ENCODE measurements at places on chromosomes 3 and 15.
A peak's percentile ranks its signal among the peaks of the same experiment; 100 is the strongest.

DNA sequence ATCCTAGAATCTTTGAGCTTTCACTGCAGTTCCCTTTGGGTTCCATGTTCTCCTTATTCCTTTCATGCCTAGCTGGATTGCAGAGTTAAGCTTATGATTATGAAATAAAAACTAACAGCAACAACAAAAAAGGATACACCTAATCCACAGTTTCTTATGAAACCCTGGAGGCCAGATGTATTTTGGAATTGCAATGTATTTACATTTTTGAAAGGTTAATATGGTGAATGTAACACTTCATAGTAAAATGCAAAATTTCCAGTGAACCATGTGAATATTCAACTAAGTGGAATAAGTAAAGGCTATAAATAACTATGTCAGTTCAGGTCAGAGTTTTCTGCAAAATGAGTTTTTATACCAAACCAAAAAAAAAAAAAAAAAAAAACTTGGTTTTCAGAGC lies 65.8 kb upstream of the FLNB start:
- H3K36me3 ChIP-seq = no peaks in the 10 kb centered on the region
- no peak overlapping the region for H3K4me3 ChIP-seq
- DNase-seq = no peak
- H3K4me1 ChIP-seq = no peaks in the 10 kb centered on the region
- H3K27me3 ChIP-seq = no peaks in the 10 kb centered on the region
- no peak overlapping the region for H3K27ac ChIP-seq

DNA sequence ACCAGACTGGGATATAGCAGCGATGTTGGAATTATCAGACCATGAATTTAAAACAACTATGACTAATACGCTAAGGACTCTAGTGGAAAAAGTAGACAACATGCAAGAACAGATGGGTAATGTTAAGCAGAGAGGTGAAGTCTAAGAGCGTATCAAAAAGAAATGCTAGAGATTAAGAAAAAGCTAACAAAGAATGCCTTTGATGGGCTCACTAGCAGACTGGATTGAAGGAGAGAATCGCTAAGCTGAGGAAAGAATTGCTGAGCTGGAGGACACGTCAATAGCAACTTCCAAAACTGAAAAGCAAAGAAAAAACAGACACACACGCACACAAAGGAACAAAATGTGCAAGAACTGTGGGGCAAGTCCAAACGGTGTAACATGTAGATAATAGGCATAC lies 20.0 kb upstream of the CMTM6 start:
- no peaks in the 10 kb centered on the region for H3K27me3 ChIP-seq
- no peaks in the 10 kb centered on the region for H3K4me1 ChIP-seq
- no peak for DNase-seq
- H3K4me3 ChIP-seq = no peak overlapping the region
- H3K36me3 ChIP-seq = peaks cover 5% of the 10 kb centered on the region

DNA sequence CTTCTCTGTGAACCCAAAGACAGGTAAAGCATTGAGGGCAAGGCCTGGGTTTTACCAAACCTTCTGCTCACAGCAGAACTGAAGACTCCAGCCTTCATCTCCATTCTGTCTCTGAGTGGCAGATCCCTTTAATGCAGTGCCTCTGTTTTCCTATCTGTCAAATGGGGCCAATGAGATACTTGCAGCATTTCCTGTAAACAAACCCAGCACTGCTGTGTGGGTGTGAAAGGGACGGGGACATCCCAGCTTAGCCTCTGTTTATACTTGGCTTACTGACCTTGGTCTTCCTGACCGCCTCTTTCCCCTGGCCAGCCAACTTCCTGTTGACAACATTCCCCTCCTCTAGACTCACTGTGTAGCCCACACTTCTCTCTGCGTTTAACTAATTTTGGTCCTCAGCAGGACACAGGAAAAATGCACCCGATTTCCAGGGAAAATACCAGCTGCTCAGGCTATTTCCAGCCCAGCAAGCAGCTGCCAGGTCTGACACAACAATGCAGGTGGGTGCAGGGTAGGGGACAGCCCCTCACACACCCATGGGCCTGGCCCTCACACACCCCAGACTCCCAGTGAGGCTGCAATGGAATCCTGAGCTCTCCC lies 105.9 kb upstream of the HERC1 start:
- H3K4me1 ChIP-seq = peaks cover 36% of the 10 kb centered on the region
- DNase-seq = peak; percentile 20
- H3K4me3 ChIP-seq = peak overlapping the region; percentile 46
- H3K27ac ChIP-seq = peak overlapping the region; percentile 69
- H3K27me3 ChIP-seq = no peaks in the 10 kb centered on the region
- no peaks in the 10 kb centered on the region for H3K36me3 ChIP-seq

- no peak for DNase-seq
- peaks cover 30% of the 10 kb centered on the region for H3K4me1 ChIP-seq
- H3K4me3 ChIP-seq = no peak overlapping the region
- H3K36me3 ChIP-seq = no peaks in the 10 kb centered on the region
- no peaks in the 10 kb centered on the region for H3K27me3 ChIP-seq
Observed at GRCh38 chr15:58724466-58724865, 25.0 kb downstream of the ADAM10 start.

DNA sequence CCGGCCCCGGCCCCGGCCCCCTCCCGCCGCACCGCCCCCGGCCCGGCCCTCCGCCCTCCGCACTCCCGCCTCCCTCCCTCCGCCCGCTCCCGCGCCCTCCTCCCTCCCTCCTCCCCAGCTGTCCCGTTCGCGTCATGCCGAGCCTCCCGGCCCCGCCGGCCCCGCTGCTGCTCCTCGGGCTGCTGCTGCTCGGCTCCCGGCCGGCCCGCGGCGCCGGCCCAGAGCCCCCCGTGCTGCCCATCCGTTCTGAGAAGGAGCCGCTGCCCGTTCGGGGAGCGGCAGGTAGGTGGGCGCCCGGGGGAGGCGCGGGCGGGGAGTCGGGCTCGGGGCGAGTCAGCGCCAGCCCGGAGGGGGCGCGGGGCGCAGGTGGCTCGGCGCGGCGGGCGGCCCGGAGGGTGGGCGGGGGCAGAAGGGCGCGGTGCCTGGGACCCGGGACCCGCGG lies 352 bp downstream of the CHRD start:
- no peaks in the 10 kb centered on the region for H3K4me1 ChIP-seq
- no peak overlapping the region for H3K27ac ChIP-seq
- no peak overlapping the region for H3K4me3 ChIP-seq

DNA sequence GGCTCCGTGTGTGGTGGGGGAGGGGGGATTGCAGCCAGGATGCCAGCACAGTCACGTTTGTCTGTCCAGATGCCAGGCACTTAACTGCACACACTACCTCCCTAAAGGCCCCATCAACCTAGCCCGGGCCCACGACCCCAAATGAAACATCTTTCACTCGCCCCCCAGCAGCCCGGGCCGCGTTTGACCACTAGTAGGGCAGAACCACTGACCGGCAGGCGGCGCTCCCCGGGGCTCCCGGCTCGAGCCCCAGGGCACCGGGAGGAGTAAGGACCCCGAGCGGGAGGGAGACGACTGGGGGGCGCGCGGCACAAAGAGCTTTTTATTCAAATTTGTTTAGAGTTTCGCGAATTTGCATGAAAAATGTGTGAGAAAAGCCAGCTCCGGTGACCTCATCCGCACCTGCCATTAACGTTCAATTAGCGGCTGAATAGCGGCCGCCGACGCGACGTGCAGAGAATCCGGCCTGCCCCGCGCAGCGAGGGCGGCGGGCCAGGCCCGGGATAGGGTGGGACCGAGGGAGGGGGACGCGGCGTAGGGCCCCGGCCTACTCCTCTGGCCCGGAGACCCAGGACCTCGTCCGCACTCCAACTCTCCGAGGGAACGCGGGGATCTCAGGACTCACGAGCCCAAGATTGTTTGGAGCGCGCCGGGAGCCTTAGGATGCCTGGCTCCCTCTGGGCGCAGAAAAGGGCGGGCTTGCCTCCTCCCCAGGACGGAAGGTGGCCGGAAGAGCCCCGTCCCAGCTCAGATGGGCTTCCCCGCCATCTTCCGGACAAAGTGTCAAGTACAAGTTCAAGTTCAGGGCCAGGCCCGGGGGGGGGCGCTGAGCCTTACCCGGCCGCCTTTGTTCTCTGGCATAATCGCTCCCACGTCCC lies 64.9 kb upstream of the POLG start:
- H3K36me3 ChIP-seq = no peaks in the 10 kb centered on the region
- H3K27ac ChIP-seq = no peak overlapping the region
- peak; percentile 54 for DNase-seq
- H3K4me1 ChIP-seq = peaks cover 8% of the 10 kb centered on the region
- H3K4me3 ChIP-seq = peak overlapping the region; percentile 82
- peaks cover 67% of the 10 kb centered on the region for H3K27me3 ChIP-seq

- peaks cover 19% of the 10 kb centered on the region for H3K27me3 ChIP-seq
- no peak overlapping the region for H3K4me3 ChIP-seq
- DNase-seq = no peak
- peaks cover 1% of the 10 kb centered on the region for H3K36me3 ChIP-seq
Observed at GRCh38 chr3:30350901-30351300, 255.5 kb upstream of the TGFBR2 start.

- no peaks in the 10 kb centered on the region for H3K27me3 ChIP-seq
- no peak overlapping the region for H3K27ac ChIP-seq
- H3K4me1 ChIP-seq = no peaks in the 10 kb centered on the region
- H3K4me3 ChIP-seq = no peak overlapping the region
- no peaks in the 10 kb centered on the region for H3K36me3 ChIP-seq
Observed at GRCh38 chr3:26590919-26591484, 31.6 kb upstream of the LRRC3B start.

DNA sequence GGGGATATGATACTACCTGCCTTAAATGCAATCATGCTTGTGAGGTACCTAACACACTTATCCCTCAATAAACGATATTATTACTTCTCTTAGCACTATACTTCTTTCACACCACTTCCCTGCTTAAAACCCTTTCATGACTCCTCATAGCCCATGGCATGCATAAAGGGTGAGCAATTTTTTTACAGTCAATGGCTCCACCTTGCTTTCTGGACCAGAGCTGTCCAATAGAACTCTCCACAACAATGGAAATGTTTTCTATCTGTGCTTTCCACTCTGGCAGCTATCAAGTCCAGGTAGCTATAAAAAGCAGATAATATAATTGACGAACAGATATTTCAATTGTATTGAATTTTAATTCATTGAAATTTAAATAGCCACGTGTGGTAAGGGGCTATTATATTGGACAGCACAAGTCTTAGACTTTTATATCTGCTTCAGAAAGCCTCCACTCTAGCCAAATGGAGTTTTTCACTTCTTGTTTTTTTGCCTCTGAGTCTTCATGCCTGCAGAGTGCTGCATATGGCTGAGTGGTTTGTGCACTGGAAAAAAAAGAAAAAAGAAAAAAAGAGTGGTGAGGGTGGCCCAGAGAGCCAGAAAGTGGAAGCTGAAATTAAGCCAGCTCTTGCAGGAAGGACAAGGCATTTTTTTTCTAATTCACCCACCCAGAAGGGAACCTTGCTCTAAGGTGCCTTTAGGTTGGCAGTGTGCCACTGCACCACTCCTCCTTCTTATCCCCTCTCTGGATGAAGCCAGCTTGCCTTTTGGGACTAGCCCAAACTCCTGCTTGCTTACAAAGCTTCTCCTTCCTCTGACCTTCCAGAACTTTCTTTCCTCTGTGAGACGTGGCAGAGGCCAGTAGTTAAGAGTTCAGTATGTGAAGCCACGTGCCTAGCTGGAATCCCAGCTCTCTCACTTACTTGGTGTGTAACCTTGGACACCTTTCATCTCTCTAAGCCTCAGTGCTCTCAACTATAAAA lies 239.0 kb upstream of the LRTM1 start:
- H3K27me3 ChIP-seq = no peaks in the 10 kb centered on the region
- no peak overlapping the region for H3K4me3 ChIP-seq
- DNase-seq = no peak
- peaks cover 2% of the 10 kb centered on the region for H3K36me3 ChIP-seq

DNA sequence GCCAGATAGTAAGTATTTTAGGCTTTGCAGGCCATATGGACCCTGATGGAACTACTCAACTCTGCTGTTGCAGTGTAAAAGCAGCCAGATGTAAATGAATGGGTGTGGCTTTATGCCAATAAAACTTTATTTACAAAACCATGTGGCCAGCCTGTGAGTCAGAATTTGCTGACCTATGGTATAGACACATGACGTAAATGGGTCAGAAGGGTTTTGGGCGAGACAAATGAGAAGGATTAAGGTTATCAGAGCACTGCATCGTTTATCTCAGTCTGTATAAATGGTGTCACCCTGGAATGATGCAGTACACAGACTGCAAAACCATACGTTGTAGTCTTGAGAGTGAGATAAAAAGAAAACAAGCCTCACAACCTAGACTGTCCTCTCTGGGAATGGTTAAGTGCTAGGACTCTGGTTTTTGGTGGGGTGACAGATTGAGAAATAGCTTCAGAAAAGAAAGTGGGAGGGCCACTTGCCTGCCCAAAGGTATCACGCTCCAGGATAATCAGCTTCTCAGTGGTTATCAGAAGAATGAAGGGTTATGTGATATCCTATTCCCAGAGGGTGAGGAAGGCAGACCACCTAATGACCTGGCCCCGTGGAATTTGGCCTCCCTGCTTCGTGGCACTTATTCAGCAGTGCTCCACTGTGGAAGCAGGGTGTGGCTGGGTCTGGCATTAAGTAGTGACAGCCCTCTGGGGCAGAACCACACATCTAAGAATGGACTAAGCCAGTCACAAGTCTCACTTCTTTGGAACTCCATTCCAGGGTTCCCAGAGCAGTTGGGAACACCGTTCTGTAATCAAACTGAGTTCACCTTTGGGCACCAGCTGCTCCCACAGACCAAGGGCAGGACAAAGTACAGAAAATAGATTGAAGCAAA lies 46.1 kb downstream of the ABHD5 start:
- H3K4me1 ChIP-seq = no peaks in the 10 kb centered on the region
- no peak overlapping the region for H3K27ac ChIP-seq
- no peaks in the 10 kb centered on the region for H3K27me3 ChIP-seq
- DNase-seq = no peak

- no peaks in the 10 kb centered on the region for H3K27me3 ChIP-seq
- H3K36me3 ChIP-seq = peaks cover 3% of the 10 kb centered on the region
- H3K4me1 ChIP-seq = peaks cover 6% of the 10 kb centered on the region
- H3K27ac ChIP-seq = no peak overlapping the region
- no peak overlapping the region for H3K4me3 ChIP-seq
Observed at GRCh38 chr3:38117748-38118420, 19.0 kb downstream of the ACAA1 start.

GRCh38 chr3:16932877-16933276 lies 48.1 kb downstream of the PLCL2 start:
- no peak overlapping the region for H3K27ac ChIP-seq
- peak overlapping the region; percentile 72 for H3K4me3 ChIP-seq
- H3K27me3 ChIP-seq = no peaks in the 10 kb centered on the region
- no peak for DNase-seq

- no peak overlapping the region for H3K27ac ChIP-seq
- H3K27me3 ChIP-seq = no peaks in the 10 kb centered on the region
- H3K4me1 ChIP-seq = no peaks in the 10 kb centered on the region
- no peak for DNase-seq
- no peaks in the 10 kb centered on the region for H3K36me3 ChIP-seq
- no peak overlapping the region for H3K4me3 ChIP-seq
Observed at GRCh38 chr3:81339040-81339845, 422.2 kb downstream of the GBE1 start.

All from activated T-cell treated with anti-CD3 and anti-CD28 coated beads, Interleukin-2, amount 50 U/mL, for 72 hours (primary cell).